ENCODE measurements at places on chromosomes 5 and 9.

- DNase-seq: no peak
Observed at GRCh38 chr5:123294544-123294943, 128.7 kb downstream of the CEP120 start.

GRCh38 chr5:108101130-108101529 lies 280.8 kb downstream of the FBXL17 start:
- DNase-seq: no peak

GRCh38 chr5:40945111-40945510 lies 35.8 kb downstream of the C7 start:
- DNase-seq: no peak

- DNase-seq: no peak
Observed at GRCh38 chr5:66358741-66359140, 214.6 kb downstream of the SREK1 start.

DNA sequence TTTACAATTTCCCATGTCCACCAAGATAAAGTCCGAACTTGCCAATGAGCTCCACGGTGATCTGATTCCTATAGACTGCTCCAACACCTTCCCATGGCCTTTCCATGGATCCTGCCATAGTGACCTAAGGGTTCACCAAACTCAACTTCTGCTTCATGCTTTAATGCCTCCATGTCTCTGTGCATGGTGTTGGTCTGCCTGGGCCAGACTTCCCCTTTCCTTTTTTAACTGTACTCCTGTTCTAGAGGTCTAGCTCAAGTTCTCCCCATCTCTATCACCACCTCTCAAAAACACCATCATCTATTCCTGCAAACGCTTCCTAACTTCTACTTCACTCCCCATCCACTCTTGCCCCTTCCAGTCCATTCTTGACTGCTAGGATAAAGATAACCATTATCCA lies 14.8 kb upstream of the SMARCA2 start:
- no peak for DNase-seq
